ENCODE measurements at places on chromosomes 13 and 19.

- DNase-seq, result no peak
Observed at GRCh38 chr13:77815330-77815729, 103.3 kb downstream of the EDNRB start.

DNA sequence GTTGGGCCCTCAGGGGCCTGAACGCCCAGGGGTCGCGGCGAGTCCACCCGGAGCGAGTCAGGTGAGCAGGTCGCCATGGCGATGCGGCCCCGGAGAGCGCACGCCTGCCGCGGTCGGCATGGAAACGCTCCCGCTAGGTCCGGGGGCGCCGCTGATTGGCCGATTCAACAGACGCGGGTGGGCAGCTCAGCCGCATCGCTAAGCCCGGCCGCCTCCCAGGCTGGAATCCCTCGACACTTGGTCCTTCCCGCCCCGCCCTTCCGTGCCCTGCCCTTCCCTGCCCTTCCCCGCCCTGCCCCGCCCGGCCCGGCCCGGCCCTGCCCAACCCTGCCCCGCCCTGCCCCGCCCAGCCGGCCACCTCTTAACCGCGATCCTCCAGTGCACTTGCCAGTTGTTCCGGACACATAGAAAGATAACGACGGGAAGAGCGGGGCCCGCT lies at the start of gene CCNA1:
TSS of gene CCNA1 (plus strand) at position 390 of the 439 bp plus-strand sequence. CDS start 562 bp downstream, outside the sequence.
- peak; percentile 34 for DNase-seq

- no peak for DNase-seq
Observed at GRCh38 chr19:19305696-19306095, 14.6 kb downstream of the SUGP1 start.

DNA sequence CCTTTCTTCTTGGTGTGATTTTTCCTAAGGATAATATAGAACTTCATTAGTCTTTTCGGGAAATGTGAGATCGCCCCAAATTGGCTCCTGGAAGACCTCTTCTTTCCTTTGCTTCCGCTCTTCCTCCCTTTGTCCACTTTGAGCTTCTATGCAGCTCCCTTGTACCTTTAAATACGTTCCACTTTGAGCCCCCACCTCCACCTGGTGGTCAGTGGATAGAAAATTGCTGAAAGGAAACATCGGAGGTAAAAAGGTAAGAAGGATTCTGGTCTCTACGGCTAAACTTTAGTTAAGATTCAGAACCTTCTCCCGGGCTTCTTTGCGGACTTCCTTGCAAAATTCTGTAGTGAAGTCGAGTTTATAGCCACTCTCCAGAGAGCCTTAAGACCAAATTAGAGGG lies 55.0 kb upstream of the TM9SF2 start:
- no peak for DNase-seq

GRCh38 chr13:51231456-51231855 lies 9.3 kb downstream of the FAM124A start:
- DNase-seq, result no peak

Data from stimulated activated naive CD8-positive, alpha-beta T cell treated with anti-CD3 and anti-CD28 coated beads, Interleukin-15, Interleukin-2, amounts not matched to agents 100 U/mL and 50 U/mL, for 24 hours (primary cell).